ENCODE measurements at places on chromosomes 11 and 22.

- no peak for DNase-seq
These were observed 56.4 kb downstream of the SGSM3 start for GRCh38 chr22:40426594-40427333.

DNA sequence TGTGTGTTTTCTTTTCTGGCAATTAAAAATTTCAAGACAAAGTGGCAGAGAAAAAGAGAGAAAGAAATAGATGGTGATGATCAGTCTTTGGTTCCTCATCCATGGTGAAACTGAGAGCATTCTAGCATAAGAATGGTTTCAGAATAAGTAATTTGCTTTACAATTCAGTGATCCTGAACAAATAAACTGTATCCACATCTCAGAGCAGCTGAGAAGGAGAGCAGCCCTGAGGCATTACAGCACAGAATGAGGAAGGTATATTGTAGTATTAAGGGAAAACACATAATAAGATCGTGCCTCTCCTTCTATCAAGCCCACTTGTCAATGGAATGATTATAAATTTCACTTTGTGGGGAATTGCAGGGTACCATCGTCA, 17.4 kb downstream of the LUZP2 start:
- DNase-seq, result no peak

DNA sequence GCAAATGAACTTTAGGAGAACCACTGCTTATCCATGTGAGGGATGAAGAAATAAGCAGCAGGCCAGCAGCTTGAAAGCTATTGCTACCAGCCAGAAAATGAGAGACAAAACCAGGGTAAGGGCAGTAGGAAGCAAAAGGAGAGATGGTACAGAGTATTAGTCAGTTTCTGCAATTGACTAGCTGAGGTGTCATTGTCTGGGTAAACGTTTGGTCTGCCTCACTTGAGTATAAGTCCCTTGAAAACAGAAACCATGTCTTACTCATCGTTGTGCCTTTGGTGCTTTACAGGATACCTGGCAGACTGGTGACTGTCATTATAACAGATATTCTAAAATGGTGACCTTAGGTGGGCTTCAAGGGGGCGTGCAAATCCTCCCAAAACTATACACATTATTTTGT, 63.9 kb upstream of the USP47 start:
- DNase-seq, result no peak

GRCh38 chr22:49052023-49052538, 775.6 kb downstream of the BRD1 start:
- no peak for DNase-seq

GRCh38 chr11:132639403-132639802, 892.9 kb downstream of the OPCML start:
- DNase-seq, result no peak

- no peak for DNase-seq
These were observed 114.0 kb downstream of the SIK3 start for GRCh38 chr11:116984186-116984585.

GRCh38 chr11:69878927-69879728, 59.9 kb upstream of the FGF3 start:
- no peak for DNase-seq

GRCh38 chr11:47661245-47661644, 18.9 kb upstream of the MTCH2 start:
- no peak for DNase-seq

DNA sequence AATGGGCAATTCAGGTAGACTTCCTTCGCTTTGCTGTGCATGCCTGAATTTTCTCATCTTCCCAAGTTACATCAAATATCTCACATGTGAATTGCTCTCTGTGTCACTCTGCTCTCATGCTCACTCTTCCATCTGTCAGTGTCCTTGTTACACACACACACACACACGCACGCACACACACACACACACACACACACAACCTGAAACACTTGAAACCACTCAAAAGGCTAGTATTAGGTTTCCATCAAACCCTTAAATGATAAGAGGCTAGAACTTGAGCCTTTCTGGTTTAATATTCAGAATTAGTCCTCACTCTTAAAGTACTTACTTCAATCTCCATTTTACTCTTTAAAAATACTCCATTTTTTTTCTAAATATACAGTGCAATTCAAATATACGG, 282.4 kb downstream of the C11orf87 start:
- DNase-seq, result peak; percentile 57

GRCh38 chr11:63877658-63878241, 38.8 kb downstream of the MARK2 start:
- DNase-seq, result no peak

DNA sequence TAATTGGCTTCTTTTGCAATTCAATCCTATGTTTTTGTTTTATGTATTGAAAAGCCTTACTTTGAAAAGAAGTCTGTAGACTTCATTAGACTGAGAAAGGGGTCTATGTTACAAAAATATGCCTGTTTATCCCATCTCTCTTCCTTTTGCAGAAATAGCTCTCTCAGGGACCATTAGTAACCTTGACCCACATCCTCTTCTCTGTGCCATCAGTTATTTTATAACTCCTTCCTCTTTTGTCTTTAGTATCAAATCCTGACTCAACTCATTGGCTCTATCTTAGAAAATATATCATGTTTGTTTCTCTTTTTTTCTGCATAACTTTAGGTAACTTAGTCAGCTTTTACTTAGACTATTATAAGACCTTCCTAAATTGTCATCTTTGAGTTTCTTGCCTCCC, 20.3 kb downstream of the ZC3H12C start:
- no peak for DNase-seq

GRCh38 chr11:47257517-47258316, at the start of gene NR1H3:
NR1H3 (plus strand) TSS chr11:47257996; CDS start chr11:47259217, 1,221 bp downstream.
- no peak for DNase-seq

- DNase-seq, result no peak
These were observed 83.7 kb downstream of the MAML2 start for GRCh38 chr11:96259134-96259830.

DNA sequence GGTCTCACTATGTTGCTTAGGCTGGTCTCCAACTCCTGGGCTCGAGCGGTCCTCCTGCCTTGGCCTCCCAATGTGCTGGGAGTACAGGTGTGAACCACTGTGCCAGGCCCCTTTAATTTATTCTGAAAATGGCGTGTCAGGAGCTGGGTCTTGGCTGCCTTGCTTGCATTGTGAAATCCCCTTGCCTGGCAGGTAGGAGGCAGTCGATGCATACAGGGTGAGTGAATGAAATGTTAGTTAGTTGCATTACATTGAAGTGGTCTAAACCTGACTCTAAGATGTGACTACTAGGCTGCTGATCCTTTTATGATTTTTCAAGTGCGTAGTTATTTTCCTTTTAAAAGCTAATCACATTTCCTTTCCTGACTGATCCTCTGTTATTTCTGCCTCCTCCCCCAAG, 42.9 kb downstream of the PARVB start:
- DNase-seq, result no peak

GRCh38 chr22:30408388-30409102, 11.7 kb downstream of the SEC14L2 start:
- DNase-seq, result no peak

DNA sequence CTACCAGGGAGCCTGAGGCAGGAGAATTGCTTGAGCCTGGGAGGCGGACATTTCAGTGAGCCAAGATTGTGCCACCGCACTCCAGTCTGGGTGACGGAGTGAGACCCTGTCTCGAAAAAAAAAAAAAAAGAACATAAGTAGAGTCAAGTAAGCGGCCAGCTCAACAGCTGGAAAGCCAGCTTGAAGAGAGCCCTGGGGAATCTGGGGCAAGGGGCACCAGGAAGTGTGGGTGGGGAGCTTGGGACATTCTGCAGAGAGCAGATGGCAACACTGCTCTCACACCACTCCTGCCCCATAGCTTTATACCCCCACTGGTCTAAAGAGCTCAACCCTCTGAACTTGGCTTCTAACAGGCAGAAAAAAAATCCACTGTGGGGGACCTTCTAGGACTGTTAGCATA, 505.6 kb downstream of the BUD13 start:
- DNase-seq, result peak; percentile 59

DNA sequence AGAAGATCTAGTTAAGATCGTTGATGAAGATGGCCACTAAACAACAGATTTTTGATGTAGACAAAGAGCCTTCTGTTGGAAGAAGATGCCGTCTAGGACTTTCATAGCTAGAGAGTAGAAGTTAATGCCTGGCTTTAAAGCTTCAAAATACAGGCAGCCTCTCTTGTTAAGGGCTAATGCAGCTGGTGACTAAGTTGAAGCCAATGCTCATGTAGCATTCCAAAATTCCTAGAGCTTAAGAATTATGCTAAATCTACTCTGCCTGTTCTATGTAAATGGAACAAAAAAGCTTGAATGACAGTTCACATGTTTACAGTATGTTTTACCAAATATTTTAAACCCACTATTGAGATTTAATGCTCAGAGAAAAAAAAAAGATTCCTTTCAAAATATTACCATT, 492.6 kb downstream of the CNTN5 start:
- DNase-seq, result no peak

GRCh38 chr11:64489831-64490441, 101.1 kb upstream of the SLC22A12 start:
- peak; percentile 19 for DNase-seq

- no peak for DNase-seq
These were observed 27.9 kb downstream of the FAM83F start for GRCh38 chr22:40022536-40023240.

GRCh38 chr11:128359515-128359914, 227.8 kb downstream of the ETS1 start:
- DNase-seq, result no peak

- DNase-seq, result no peak
These were observed 1425.8 kb downstream of the TBC1D22A start for GRCh38 chr22:48188231-48188721.

- DNase-seq, result no peak
These were observed 196.5 kb upstream of the PGR start for GRCh38 chr11:101326141-101326540.

GRCh38 chr11:66015936-66016792, 4.4 kb downstream of the CST6 start:
- no peak for DNase-seq

- no peak for DNase-seq
These were observed 75.1 kb downstream of the DBX1 start for GRCh38 chr11:20084921-20085814.

DNA sequence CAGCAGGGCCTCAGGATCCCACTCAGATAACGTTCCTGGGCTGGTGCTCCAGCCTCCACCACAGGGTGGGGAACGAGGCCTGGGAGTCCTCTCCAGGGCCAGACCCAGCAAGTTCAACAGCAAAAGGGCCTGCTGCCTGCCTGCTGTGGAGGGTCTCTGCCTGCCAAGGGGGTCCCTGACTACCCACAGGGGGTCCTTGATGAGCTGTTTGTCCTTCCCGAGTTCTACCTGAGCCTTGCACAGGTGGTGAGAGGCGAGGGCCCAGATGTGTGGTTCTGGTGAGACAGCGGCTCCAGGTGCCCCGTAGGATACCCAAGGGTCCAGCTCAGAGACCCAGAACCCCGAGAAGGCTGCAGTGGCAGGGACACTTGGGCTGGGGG, 4.4 kb downstream of the DUSP8 start:
- no peak for DNase-seq

- DNase-seq, result no peak
These were observed 38.5 kb downstream of the CDON start for GRCh38 chr11:126024123-126024522.

DNA sequence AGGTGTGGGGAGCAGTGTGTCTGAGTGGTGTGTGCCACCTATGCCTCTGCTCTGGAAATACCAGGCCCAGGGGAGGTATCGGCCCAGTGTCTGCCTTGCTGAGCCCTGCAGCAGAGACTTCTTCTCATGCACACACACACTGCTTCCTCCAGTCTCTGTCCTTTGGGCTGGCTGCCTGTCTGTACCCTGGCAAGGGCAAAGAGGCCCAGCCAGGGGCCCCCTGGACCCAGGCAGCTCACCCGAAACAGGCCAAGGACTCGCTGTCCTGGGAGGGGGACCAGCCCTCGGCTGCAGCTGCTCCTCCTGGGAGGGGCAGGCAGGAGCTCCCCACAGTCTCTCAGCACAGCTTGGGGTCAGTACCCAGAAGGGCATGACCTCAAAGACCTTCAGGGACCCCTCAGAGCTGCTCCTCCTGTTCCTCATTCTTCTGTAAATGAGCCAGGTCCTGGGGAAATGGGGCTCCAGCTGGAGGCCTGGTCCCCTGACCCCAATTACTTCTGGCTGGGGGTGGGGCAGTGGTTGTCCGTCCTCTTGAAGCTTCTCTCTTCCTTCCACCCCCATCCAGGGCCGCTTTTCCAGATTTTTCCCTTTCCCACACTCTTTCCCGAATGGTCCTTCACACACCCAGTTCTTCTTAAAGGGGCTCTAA, 24.5 kb upstream of the ALX4 start:
- no peak for DNase-seq

DNA sequence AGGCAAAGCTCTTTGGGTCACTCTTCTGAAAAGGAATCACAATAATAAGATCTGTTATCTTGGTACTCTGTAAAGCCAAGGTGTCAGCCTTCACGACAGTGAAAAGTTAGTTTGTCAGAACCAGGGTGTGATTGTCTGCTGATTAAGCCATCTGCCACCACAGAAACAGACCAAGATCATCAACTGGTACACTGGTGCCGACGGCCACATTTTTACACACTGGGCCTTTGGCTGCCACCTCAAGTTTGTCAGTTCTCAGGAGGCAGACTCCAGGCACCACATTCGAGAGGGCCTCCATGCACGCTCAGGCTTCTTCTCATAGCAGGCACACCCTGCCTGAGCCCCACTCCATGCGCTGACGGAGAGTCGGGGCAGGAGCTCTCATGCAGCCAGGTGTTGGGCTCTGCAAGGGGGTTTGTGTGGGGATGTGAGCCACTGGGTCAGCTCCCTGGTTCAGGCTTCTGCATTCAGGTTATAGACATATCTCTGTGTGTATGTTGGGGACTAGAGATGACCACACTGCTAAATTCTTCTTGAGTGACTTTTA, 66.2 kb downstream of the KCNJ1 start:
- no peak for DNase-seq

DNA sequence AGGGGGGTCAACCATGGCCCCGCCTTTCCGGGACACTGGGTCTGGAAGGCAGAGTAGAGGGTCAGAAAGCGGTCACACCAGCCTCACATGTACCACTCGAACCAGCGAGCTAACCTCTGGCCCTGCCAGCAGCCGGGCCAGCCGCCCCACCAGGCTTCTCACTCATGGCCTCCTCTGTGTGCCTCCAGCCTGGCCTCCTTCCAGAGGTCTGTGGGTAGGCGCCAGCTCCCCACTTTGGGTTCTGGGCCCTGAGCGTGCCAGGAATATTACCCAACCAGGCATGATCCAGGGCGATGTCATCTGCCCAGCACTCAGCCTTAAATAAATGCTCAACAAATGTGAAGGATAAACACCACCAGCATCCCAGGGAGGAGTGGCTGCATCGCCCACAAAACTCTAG, 5.8 kb downstream of the SCUBE1 start:
- DNase-seq, result no peak

GRCh38 chr11:123702139-123702538, 39.3 kb downstream of the ZNF202 start:
- DNase-seq, result no peak

GRCh38 chr11:61256710-61257482, 15.9 kb downstream of the PGA5 start:
- no peak for DNase-seq

- no peak for DNase-seq
These were observed 22.3 kb upstream of the OR5B21 start for GRCh38 chr11:58530236-58530635.

GRCh38 chr11:2651826-2652271, 47.9 kb downstream of the KCNQ1OT1 start:
- DNase-seq, result no peak

Measured in NCI-H524 treated with DMSO at 0.1 percent for 48 hours (cell line).